ENCODE measurements at places on chromosomes 6 and 20.

DNA sequence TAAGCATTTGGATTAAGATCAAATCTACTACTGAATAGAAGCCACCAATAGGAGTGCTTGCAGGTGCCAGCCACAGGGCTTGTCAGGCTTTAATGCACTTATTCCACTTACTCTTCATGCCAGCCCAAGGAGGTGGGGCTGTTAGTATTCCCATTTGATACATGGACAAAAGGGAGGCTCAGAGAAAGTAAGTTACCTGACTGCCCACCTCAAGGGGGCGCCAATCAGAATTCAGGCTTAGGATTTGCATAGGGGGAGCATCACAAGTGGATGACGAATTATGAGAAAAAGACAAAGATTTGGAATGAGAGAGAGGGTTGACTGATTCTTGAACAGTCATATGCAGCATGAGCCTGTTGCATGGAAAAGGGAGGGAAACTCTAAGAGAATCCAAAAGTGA, 188.4 kb upstream of the TSHZ2 start:
- DNase-seq = no peak

GRCh38 chr20:36919715-36920333, 31.7 kb downstream of the SAMHD1 start:
- no peak for DNase-seq

- DNase-seq = no peak
Measured at GRCh38 chr6:166969390-166970002, 13.1 kb upstream of the RNASET2 start.

- no peak for DNase-seq
Measured at GRCh38 chr6:157471077-157471686, 90.2 kb downstream of the ZDHHC14 start.

- no peak for DNase-seq
Measured at GRCh38 chr20:47674686-47675085, 110.6 kb downstream of the SULF2 start.

GRCh38 chr6:7468382-7469081, 72.9 kb upstream of the DSP start:
- DNase-seq = no peak

- DNase-seq = no peak
Measured at GRCh38 chr6:165883851-165884640, 221.0 kb upstream of the PDE10A start.

- DNase-seq = no peak
Measured at GRCh38 chr6:53309901-53310300, 38.8 kb downstream of the ELOVL5 start.

GRCh38 chr6:164010441-164011103, 596.1 kb downstream of the QKI start:
- no peak for DNase-seq

DNA sequence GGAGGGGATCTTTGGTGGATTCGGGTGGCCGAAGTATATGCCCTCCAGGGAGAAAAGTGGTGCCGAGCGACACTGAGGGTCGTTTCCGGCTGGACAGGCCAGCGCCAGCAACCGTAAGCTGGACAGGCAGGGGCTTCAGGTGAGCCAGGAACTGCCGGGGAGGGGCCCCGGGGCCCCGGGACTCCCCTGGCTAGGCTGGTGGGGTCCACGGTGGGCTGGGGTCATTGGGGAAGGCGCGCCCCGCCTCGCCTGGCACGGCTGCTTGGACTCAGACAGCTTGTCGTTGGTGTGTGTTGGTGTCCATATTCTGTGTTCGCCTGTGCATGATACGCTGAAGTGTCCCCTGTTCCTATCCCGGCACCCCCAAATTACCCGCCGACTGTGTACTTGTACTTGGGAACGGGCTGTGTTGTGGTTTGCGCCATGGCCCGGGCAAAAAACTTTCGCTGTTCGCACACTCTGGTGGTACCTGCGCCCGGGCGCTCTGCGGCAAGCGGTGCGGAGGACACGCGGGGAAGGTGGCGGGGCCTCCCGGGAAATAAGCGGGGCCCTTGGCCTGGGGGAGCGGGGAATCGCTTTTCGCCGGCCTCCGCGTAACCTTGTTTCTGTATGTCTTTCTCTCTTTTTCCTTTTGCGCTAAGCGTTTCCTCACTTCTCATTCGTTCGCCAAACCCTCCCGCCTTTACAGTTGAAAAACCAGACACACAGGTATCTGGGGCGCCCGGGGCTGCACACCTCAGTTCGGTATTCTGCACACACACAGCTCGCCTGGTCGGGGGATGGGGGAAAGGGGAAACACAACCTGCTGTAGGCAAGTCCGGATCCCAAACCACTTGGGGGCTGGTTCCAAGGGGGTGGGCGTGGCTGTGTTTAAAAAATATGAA, 3.2 kb downstream of the GNAS start:
- DNase-seq = no peak

All from activated CD8-positive, alpha-beta memory T cell treated with anti-CD3 and anti-CD28 coated beads for 4 hours (primary cell).